ENCODE measurements at places on chromosomes 3 and 15.

GRCh38 chr3:134651347-134652041 is 672 bp upstream of the KY start:
- no peak for DNase-seq

DNA sequence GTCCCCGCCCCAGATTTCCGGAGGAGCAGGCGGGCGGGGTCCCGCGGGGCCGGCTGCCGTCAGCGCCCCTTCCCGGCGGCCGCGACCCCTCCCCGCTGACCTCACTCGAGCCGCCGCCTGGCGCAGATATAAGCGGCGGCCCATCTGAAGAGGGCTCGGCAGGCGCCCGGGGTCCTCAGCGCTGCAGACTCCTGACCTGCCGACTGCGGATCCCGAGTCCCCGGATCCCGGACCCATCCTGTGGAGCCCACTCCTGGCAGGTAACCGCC is at the start of gene TRH:
TRH (plus strand) TSS at position 157 of the 269 bp plus-strand sequence. CDS start 1,097 bp downstream, outside the sequence.
- no peak for DNase-seq

GRCh38 chr3:23949784-23950183 is 4.7 kb downstream of the NR1D2 start:
- no peak for DNase-seq

DNA sequence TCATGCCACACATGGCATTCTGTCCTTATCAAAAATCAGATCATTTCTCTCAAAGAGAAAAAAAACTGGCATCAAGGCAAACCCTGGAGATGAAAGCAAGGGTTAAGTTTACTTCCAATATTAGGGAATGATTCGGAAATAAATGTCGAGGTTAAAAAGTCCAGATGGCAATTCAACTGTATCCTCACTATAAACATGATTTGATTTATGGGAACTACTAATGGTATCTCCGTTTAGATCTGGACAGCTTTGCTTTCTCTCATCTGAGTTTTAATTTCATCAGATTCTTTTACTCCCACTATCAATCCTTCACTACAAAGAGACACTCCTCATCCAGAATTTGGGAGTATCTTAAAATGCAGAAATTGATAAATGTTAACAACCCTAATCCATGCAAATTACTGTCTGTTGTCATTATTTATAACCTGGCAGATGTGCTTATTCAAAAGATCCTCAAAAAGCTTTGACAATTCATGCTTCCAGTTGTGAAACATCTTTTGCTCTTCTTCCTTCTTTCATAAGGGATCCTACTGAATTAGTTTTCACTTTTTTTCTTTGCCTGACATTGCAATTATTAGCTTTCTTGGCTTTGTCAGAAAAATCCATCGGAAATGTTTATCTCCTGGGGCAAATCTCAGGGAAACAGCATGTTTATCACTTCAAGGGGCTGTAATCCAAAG is 903.2 kb downstream of the MCTP2 start:
- no peak for DNase-seq

DNA sequence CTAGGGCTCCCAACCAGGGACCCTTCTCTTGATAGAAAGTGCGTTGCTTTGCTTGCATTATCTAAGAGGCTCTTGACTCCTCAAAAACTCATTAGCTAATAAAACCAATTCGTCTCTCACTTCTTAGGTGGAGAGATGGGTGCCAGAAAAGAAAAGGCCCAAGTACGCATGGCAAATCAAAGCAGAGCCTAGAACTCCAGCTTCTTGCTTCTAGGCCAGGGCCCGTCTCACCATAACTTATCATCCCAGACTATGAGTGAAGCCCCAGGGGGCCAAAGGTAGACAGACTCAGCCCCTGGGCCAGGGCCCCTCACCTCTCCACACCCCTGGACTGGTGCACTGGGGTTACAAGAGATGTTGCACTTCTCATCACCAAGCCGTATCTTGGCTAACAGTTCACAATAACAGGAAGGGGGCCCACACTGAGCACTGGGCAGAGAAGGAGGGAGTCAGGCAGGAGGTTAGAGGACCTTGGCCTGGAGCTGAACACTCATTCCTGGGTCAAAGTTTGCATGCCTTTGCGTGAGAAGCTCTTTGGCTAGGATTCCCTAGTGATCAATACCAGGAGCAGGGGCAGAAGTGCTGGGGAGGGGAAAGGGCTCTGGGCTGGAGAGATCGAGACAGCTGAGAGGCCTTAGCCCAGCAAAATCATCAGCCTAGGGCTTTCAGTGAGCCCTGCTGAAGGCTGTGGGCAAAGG is 5.4 kb upstream of the CYP1A1 start:
- no peak for DNase-seq

GRCh38 chr3:63824309-63824708 is 5.2 kb downstream of the C3orf49 start:
- DNase-seq: no peak

DNA sequence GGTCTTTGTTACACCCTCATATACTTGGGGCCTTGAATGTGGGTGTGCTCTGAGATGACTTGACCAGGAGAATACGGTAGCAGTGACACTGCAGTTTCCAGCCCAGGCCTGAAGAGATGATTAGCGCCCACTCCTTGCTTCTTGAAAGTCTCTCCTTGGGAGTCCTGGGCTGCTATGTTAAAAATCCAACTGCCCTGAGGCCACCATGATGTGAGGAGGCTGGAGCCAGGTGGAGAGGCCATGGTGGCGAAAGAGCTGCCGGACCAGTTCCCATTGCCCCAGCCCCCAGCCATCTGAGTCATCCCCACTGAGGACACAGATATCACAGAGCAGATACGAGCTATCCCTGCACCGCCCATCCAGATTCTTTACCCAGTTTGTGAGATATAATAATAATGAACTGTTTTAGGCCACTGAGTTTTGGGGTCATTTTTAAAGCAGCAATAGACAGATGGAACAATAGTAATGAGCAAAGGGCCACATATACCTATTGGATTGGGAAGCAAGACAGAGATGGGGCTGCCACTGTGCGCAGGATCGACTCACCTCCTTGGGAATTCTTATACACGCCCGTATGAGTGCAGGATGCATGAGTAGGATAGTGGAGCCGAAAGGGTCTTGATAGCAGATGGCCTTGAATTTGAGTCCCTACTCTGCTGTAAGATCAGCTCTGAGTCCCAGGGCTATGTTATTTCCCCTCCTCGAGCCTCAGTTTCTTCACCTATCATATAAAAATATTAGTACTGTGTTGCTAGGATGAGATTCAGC is 12.1 kb upstream of the GATA2 start:
- no peak for DNase-seq

DNA sequence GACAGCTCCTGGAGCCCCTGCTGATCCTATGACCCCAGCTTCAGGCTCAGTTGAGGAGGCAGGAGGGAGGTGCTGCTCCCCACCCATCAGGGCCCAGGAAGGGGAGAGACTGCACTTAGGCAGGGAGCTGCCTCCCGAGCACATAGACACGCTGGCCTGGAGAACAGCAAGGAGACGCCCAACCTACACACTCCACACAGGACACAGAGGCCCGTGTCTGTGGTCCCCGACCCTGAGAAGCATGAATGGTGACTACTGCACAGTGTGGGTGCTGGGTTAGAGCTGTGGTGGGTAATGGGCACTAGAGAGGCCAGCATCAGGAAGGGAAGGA is 1.1 kb upstream of the HHATL start:
- no peak for DNase-seq

DNA sequence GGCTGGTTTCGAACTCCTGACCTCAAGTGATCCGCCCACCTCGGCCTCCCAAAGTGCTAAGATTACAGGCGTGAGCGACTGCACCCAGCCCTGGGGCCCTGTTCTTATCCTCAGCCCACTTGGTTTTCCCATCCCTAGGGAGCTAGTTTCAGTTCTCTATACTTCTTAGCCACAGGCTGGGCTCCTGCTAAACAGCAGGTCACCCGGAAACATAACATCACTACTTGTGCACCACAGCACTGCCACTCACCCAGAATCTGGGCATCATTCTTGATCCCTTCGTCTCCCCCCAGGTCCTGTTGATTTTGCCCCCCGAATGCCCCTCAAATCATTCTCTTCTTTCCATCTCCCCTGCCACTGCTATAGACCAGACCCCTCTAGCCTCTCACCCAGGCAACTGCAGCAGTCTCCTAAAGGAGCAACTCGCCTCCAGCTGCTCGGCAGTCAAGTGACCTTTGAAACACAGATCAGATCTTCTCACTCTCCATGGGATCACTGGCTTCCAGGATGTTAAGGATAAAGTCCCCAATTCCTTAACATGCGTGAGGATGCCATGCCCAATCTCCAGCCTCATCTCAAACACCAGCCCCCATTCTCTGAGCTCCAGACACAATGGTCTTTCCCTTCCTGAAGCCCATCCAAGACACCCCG is 5.6 kb upstream of the AP3S2 start:
- DNase-seq: no peak

DNA sequence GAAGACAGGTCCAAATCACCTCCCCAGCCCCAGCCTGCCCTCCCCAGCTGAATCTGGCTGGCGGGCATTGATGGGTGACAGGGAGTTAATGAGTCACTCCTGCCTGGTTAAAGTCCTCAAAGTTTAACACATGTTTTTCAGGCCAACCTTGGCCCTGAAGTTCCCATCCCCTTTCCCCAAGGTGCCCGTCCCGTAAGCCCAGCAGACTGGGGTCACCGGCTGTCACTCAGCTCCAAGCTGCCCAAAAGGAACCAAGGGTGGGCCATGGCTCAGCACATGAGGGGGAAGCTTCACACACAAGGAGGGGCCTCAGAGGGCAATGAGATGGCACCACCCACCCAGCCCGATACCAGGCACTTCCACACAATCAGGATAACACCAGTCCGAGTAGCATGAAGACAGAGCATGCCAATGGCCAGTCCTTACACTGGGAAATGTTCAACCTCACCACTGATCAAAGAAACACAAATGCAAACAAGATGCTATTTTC is 10.2 kb upstream of the KLF15 start:
- no peak for DNase-seq

- DNase-seq: no peak
Observed at GRCh38 chr3:177960014-177960413, 576.2 kb upstream of the KCNMB2 start.

GRCh38 chr15:66705277-66706146 is 3.5 kb downstream of the SMAD6 start:
- no peak for DNase-seq

DNA sequence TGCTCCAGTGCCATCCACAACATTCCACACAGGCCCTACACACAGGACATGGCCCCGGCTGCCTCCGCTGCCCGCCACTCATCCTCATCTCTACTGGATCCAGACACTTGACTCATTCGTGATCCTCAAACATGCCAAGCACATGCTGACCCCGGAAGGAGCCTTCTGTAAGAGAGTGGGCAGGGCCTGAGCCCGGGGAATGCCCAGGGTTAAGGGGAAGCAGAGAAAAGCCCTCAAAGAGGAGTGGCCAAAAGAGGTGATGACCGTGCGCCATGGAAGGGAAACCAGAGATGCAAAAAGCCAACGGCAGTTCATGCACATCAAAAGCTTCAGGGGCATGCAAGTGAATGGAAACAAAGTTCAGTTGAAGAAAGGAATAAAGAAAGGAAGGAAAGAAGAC is 46.1 kb downstream of the RFTN1 start:
- peak; percentile 53 for DNase-seq

GRCh38 chr3:124886168-124887056 is 753 bp downstream of the ITGB5 start:
- peak; percentile 57 for DNase-seq

DNA sequence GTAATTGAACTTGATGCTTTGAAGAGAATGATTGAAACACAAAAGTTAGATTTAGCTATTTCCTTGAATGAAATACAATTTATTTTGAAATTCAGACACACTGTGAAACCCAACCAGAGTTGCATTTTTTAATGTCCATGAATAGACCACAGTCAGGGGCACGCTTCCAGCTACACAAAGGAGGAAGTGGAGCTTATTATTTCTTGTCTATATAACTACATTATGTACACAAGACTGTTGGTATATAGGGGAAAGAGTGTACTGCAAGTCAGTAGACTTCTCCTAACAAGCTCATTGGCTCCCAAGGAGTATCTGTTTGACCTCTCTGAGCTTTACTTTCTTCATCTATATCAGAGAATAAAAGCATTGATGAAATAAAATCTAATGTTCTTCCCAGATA is 326.2 kb downstream of the RYR3 start:
- no peak for DNase-seq

DNA sequence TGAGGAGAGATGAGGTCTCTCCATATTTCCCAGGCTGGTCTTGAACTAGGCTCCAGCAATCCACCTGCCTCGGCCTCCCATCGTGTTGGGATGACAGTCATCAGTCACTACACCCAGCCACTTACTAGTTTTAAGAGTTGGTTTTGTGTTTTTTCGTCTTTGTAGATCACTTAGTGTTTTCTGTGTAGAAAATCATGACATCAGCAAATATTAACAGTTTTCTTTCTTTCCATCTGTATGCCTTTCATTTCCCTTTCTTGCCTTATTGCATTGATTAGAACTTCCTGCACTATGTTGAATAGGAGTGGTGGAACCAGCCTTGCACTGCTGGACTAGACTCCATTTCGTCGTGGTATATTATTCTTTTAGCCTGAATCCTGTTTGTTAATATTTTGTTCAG is 415.5 kb downstream of the FHIT start:
- no peak for DNase-seq

DNA sequence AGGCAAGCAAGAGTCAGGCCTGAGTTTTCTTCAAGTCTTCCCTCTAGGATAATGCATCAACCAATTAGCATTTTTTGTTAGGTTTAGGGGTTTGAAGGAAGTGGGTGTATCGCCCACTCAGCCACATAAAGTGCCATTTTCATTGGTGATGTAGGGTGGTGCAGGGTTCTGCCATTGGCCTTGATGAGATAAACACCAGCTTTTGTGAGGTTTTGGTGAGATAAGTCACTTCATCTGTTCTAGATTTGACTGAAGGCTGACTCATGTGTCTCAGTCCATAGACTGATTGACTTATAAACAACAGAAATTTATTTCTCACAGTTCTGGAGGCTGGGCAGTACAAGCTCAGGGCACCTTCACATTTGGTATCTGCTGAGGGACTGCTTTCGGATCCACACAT is 84.5 kb upstream of the C3orf80 start:
- DNase-seq: no peak

- DNase-seq: no peak
Observed at GRCh38 chr3:194880940-194881925, 195.6 kb downstream of the FAM43A start.

DNA sequence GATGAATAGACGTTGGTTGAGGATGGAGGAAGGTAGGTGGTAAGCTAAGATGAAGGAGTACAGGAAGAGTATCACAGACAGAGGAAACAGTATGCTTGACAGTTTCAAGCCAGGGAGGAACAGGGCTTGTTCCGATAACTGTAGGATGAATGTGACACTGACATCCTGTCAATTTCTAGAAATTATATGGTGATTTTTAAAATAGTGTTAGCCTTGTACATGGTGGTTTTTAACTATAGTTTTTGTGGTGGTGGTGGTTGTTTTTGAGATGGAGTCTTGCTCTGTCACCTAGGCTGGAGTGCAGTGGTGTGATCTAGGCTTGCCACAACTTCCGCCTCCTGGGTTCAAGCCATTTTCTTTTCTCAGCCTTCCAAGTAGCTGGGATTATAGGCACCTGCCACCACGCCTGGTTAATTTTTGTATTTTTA is 92.8 kb downstream of the FNDC3B start:
- no peak for DNase-seq

DNA sequence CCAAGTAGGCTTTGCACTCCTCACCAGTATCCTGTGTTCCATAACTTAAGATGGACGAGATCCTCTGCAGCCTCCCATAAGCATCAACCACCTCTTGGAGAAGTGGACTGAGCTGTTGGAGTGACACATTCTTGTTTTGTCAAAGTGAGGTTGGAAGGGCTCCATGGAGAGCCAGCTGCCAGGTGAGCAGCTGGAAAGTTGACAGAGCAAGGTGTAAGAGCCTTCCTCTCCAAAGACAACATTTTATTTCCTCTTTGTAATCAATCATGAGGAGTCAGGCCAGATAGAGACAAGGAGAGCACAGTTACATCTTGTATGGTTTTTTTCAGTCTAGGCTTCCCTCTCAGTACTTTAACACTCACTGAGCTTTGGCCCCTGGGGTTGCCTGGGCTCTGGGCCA is 5.1 kb downstream of the ABI3BP start:
- DNase-seq: no peak

Measured in stimulated activated CD4-positive, alpha-beta T cell treated with anti-CD3 and anti-CD28 coated beads, Interleukin-4, amount 100 ng/mL, for 1 hour (primary cell).